ENCODE measurements at places on chromosomes 3 and 15. TPM values are rescaled to one million over a fixed set of nuclear protein-coding genes. Genes with fewer than 3 reads are reported as not detected.

Gene SLITRK3
- not detected for total RNA-seq

Gene OXTR
- 5.3 TPM for total RNA-seq

Gene PAQR5
- total RNA-seq, result 10.5 TPM

Gene ABHD17C
- 1.3 TPM for total RNA-seq

Gene CCR3
- 0.66 TPM for total RNA-seq

DNA sequence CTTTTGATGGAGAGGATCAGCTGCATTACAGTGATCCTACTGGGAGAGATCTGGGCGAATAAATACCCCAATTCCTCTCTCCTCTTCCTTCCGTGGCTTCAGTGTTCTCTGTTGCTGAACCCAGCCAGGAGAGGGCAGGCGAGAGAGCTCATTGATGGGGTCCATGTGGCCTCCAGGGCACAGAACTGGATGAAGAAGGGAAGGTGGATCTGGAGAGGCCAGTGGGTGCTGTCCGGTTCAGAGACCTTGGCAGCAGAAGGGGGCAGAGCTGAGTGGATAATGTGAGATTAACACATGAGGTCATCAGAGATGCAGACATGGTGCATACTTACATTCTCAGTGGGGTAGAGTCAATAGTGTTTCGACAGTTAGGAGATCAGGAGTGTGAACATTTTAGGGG, 193.6 kb downstream of the CLSTN2 start:
- H3K4me3 ChIP-seq, result no peak overlapping the region
- no peaks in the 10 kb centered on the region for H3K4me1 ChIP-seq
- no peaks in the 10 kb centered on the region for H3K36me3 ChIP-seq
- no peak overlapping the region for H3K27ac ChIP-seq

GRCh38 chr3:123783811-123784210, 100.3 kb downstream of the MYLK start:
- H3K36me3 ChIP-seq, result no peaks in the 10 kb centered on the region

DNA sequence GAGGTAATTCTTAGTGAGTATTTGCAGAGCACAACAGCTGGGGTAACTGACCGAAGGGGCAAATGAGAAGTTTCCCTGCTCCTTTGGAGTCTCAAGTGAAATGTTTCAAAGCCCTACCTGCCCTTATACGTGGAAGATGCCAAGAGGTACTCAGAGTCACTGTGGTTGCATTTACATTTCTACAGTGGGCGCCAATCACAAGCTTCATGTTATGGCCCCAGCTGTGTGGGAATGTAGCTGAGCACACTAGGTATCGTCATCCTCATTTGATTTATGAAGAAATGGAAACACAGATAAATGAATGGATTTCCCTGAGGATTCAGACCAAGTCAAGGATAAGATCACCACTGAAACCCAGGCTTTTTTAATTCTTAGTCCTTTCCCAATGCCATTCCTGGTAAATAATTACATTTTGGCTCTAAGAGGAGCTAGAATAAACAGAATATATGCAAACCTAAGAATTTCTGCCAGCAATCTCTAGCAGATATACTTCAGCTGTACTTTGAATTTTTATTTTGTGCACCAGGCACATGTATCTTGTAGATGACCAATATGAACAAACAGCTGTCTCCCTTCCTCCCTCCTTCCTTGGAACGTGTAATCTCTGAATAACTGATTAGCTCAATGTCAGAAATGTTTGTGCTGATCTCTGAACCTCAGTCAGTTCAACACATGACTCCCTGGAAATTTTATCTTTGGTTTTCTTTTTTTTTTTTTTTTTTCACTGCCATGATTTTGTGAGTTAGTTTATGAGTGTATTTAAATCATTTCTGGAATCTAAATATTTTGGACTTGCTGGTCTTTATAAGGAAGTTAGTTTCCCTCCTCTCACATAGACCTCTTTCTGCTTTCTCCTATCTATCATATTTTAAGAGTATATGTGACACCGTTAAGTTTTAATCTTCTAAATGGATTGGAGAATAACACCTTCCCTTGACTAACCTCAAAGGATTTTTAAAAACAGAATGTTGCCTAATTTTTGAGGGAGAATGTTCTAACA, 69.2 kb downstream of the MAP2K5 start:
- H3K27me3 ChIP-seq, result no peaks in the 10 kb centered on the region
- no peak overlapping the region for H3K4me3 ChIP-seq
- H3K27ac ChIP-seq, result no peak overlapping the region
- no peak for DNase-seq
- H3K4me1 ChIP-seq, result peaks cover 9% of the 10 kb centered on the region

- no peak overlapping the region for H3K4me3 ChIP-seq
- peaks cover 11% of the 10 kb centered on the region for H3K4me1 ChIP-seq
- H3K27ac ChIP-seq, result no peak overlapping the region
- no peak for DNase-seq
- H3K27me3 ChIP-seq, result no peaks in the 10 kb centered on the region
Observed at GRCh38 chr3:97815149-97815917, 6.5 kb upstream of the CRYBG3 start.

GRCh38 chr15:70854666-70854976, 664 bp upstream of the LARP6 start:
- peaks cover 33% of the 10 kb centered on the region for H3K36me3 ChIP-seq
- H3K4me1 ChIP-seq, result peaks cover 62% of the 10 kb centered on the region
- DNase-seq, result no peak
- H3K27ac ChIP-seq, result peak overlapping the region; percentile 84
- H3K27me3 ChIP-seq, result no peaks in the 10 kb centered on the region

DNA sequence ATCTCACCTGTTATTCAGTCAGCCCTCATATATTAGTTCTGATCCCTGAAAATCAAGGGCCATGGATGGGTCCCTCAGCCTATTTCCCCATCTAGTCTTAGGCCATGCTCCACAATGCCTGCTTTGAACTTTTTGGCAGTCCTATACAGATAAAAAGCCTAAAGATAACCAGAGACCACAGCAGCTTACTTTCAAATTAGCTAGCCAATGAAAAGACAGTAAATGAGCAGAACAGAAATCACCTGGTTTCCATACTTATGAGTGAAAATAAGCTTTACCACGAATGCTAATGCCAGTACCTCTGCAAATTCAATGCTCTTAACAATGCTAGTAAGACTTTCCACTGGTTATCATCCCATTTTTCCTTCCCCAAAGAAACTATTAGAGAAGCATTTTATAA, 141.6 kb upstream of the SPRED1 start:
- no peak for DNase-seq
- no peaks in the 10 kb centered on the region for H3K27me3 ChIP-seq
- no peaks in the 10 kb centered on the region for H3K4me1 ChIP-seq
- H3K4me3 ChIP-seq, result no peak overlapping the region

- no peaks in the 10 kb centered on the region for H3K27me3 ChIP-seq
- H3K27ac ChIP-seq, result no peak overlapping the region
- H3K4me3 ChIP-seq, result no peak overlapping the region
- DNase-seq, result no peak
- no peaks in the 10 kb centered on the region for H3K4me1 ChIP-seq
Observed at GRCh38 chr3:88433568-88433967, 283.8 kb downstream of the C3orf38 start.

DNA sequence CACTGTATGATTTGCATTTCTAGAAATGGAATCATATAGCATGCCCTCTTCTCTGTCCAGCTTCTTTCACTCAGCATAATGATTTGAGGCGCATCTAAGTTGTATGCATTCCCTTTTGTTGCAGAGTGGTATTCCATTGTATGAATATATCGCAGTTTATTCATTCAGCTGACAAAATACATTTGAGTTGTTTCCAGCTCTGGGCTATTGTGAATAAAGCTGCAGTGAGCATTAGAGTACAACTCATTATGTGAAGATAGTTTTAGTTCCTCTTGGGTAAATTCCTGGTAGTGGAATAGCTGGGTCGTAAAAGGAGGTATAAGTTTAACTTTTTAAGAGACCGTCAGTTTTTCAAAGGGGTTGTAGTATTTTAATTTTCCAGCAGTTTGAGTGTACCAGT, 38.5 kb upstream of the POLR2M start:
- H3K4me1 ChIP-seq, result peaks cover 8% of the 10 kb centered on the region
- no peak overlapping the region for H3K27ac ChIP-seq
- no peaks in the 10 kb centered on the region for H3K36me3 ChIP-seq
- no peak for DNase-seq
- H3K4me3 ChIP-seq, result no peak overlapping the region

DNA sequence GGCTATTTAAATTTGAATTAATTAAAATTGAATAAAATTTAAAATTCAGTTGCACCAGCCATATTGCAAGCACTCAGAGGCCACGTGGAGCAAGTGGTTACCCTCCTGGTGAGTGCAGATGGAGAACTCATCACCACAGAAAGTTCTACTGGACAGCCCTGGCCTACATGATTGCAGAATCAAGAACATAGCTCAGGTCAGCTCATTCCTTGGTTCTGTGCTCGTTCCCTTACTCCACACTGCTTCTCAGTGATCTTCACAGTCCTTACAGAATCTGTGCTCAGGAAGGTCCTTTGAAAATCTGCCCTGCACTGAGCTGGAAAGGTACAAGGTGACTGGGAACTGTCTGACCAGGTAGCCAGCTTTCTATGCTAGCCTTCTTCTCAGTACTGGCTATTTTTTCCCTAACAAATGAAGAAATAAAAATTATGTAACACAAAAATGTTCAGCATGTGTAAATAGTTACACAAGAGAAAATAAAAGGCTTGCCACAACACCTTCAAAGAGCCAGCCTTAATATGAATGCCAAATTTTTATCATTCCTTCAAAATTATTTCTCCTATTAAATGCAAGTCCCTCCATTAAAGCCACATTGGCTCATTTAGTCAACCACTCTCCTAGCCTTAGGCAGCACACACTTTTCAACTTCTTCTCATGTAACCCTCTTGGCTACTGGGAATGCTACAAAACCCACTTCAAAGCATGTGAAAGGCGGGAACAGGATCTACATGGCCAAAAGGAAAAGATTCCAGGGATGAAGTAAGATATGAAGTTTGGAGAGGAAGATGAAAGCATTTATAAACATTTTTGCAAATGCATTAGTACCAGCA, 326.4 kb upstream of the WNT5A start:
- DNase-seq, result no peak
- no peaks in the 10 kb centered on the region for H3K36me3 ChIP-seq
- no peaks in the 10 kb centered on the region for H3K27me3 ChIP-seq
- H3K27ac ChIP-seq, result no peak overlapping the region
- no peak overlapping the region for H3K4me3 ChIP-seq

- no peak overlapping the region for H3K27ac ChIP-seq
- no peak for DNase-seq
- H3K4me3 ChIP-seq, result no peak overlapping the region
- peaks cover 4% of the 10 kb centered on the region for H3K4me1 ChIP-seq
- H3K27me3 ChIP-seq, result no peaks in the 10 kb centered on the region
Observed at GRCh38 chr3:182800508-182800907, 7.2 kb downstream of the ATP11B start.

DNA sequence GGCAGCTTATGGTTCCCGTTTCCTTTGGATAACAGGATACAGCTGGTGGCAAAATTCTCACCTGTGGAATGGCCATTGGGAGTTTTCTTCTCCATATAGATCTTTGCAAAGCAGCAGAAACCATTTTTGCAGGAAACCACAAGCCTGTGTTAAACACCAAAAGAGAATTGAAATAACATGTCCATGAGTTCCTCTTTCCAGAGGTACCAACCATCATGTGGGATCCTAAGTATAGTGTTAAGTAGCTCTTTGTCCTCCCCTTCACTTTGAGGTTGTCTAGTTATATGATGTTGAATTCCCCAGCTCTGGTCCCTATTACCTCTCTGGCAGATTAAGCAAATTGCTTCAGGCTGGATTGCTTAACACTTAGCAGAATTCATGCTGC, 94.9 kb downstream of the AKAP13 start:
- H3K4me1 ChIP-seq, result peaks cover 63% of the 10 kb centered on the region
- no peak for DNase-seq
- no peak overlapping the region for H3K27ac ChIP-seq
- H3K27me3 ChIP-seq, result no peaks in the 10 kb centered on the region
- H3K36me3 ChIP-seq, result no peaks in the 10 kb centered on the region
- H3K4me3 ChIP-seq, result no peak overlapping the region

- no peak for DNase-seq
- no peaks in the 10 kb centered on the region for H3K36me3 ChIP-seq
- H3K27me3 ChIP-seq, result no peaks in the 10 kb centered on the region
Observed at GRCh38 chr3:124410471-124410870, 319.8 kb upstream of the UMPS start.

- H3K4me1 ChIP-seq, result peaks cover 86% of the 10 kb centered on the region
- DNase-seq, result peak; percentile 60
- no peaks in the 10 kb centered on the region for H3K27me3 ChIP-seq
- H3K36me3 ChIP-seq, result peaks cover 3% of the 10 kb centered on the region
- H3K4me3 ChIP-seq, result no peak overlapping the region
Observed at GRCh38 chr3:14623569-14624051, 28.0 kb upstream of the CCDC174 start.

- no peaks in the 10 kb centered on the region for H3K4me1 ChIP-seq
- H3K4me3 ChIP-seq, result no peak overlapping the region
- DNase-seq, result no peak
- no peaks in the 10 kb centered on the region for H3K27me3 ChIP-seq
- no peaks in the 10 kb centered on the region for H3K36me3 ChIP-seq
Observed at GRCh38 chr15:67652586-67652985, 110.1 kb downstream of the MAP2K5 start.

GRCh38 chr3:57587905-57588304, 9.2 kb downstream of the ARF4 start:
- no peak overlapping the region for H3K27ac ChIP-seq
- no peak for DNase-seq
- no peaks in the 10 kb centered on the region for H3K27me3 ChIP-seq
- H3K4me3 ChIP-seq, result no peak overlapping the region
- no peaks in the 10 kb centered on the region for H3K4me1 ChIP-seq

DNA sequence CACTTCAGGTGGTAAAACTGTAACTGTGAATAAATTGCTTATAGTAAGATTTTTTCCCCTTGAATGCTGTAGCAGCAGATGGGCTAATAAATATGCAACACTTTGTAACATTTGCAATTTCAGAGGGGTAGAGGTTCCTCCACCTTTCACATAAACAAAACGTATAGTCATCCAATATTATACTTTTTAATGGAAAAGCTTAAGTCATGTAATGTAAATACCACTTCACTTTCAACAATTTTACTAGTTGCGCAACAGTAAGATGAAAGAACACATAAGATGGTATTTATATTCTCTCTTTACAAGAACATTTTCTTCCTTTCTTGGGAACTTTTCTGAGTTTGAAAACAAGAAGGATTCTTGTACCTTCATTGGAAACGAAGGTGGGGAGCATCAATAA, 56.6 kb upstream of the FAM3D start:
- H3K27me3 ChIP-seq, result no peaks in the 10 kb centered on the region
- H3K27ac ChIP-seq, result no peak overlapping the region
- no peaks in the 10 kb centered on the region for H3K4me1 ChIP-seq
- H3K4me3 ChIP-seq, result no peak overlapping the region
- no peak for DNase-seq

- H3K4me3 ChIP-seq, result no peak overlapping the region
- H3K4me1 ChIP-seq, result no peaks in the 10 kb centered on the region
- H3K27ac ChIP-seq, result no peak overlapping the region
- H3K36me3 ChIP-seq, result no peaks in the 10 kb centered on the region
Observed at GRCh38 chr15:101327147-101327740, 32.2 kb upstream of the SNRPA1 start.

- peaks cover 69% of the 10 kb centered on the region for H3K36me3 ChIP-seq
- H3K27me3 ChIP-seq, result no peaks in the 10 kb centered on the region
- H3K27ac ChIP-seq, result no peak overlapping the region
Observed at GRCh38 chr15:76285241-76285825, 25.9 kb downstream of the ETFA start.

GRCh38 chr15:33934396-33934795, 33.9 kb upstream of the CHRM5 start:
- no peak overlapping the region for H3K4me3 ChIP-seq
- no peak overlapping the region for H3K27ac ChIP-seq
- no peaks in the 10 kb centered on the region for H3K36me3 ChIP-seq

All from SJSA1 (cell line).